Occipital lobe (tissue), 3 donors: ENCODE measurements at places on chromosomes 2 and 18. TPM values are rescaled to one million over a fixed set of nuclear protein-coding genes. Genes with fewer than 3 reads are reported as not detected.

DNA sequence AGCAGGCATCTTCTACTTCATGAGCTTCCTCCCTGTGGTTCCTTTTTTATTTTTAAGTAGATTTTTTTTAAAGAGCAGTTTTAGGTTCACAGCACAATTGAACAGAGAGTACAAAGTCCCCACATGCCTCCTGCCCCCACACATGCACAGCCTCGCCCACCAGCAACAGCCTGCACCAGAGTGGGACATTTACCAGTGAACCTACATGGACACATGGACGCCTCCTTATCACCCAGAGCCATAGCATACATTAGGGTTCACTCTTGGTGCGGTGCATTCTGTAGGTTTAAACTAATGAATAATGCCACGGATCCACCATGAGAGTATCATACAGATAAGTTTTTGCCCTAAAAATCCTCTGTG is 40.9 kb downstream of the HS1BP3 start:
- DNase-seq = no peak

- no peak for DNase-seq
Observed at GRCh38 chr18:60209042-60209441, 163.5 kb downstream of the MC4R start.

GRCh38 chr18:60070631-60071030 is 170.8 kb downstream of the PMAIP1 start:
- DNase-seq = no peak

- no peak for DNase-seq
Observed at GRCh38 chr2:211397764-211398163, 841.4 kb downstream of the CPS1 start.

DNA sequence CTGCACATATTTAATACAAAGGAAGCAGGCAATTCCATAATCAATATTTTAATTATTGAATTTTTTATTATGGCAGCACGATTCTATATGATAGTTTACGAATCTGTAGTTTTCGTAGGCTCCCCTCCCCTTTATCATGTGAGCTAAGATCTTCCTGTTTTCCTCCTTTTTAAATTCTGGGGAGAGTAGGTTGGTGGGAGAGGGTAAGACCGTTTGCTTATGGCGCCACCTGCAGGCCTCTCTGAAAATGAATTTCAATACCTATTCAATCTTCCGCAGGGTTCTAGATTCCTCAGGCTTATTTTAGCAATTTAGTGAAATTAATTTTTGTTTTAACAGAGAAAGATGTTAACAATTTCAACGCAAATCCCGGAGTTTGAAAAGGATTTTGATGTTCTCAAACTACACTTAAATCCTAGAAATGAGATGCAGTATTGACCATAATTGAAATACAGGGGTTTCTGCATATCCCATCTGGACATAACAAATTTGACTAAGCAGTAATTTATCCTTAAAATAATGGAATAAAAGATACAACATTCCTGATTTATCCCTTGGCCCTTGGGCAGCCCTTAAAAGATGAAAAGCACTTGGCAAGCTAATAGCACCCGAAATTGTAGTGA is 12.8 kb upstream of the GBX2 start:
- no peak for DNase-seq

DNA sequence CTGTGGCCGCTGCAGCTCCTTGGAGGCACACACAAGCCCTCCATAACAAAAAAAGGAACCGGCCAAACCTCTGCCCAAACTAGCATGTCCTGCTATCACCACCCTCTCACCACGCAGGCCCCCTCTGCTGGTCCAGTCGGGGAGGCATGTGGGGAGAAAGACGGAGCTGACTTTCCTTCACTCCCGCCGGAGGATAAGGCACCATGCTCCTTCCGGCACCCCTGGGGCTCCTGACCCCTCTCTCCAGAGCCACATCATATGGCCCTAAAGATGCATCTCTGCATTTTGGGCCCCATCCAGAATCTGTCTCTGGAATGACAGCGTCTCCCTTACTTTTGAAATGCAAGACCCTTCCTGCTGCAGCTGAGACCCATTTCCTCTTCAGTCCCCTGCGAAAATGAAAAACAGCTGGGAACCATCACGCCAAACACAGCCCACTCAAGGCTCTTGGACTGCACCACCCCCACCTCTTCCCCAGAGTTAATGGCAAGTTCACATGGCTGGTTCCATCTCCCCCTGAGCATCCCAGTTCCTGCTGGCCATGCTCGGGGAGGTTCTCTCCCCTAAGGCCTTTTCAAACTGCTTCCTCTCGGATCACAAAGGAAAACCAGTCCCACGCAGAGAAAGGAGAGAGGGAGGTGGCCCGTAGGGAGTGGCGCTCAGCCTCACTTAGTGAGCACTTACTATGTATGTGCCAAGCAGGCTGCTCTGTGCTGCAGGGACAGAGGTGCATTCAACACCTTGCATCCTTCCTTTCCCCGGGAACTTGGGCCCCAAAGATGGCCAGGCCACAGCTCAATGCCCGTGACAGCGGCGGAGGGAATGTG is 35.2 kb upstream of the MLPH start:
- DNase-seq = no peak

The FNDC4 gene
- 41.3 TPM for total RNA-seq

The C2orf81 gene
- 0.62 TPM for total RNA-seq

The GKN1 gene
- total RNA-seq = not detected

The AMER3 gene
- total RNA-seq = 32.8 TPM

The KCMF1 gene
- total RNA-seq = 48.8 TPM

The SCN3A gene
- 315 TPM for total RNA-seq

The SULT1C2 gene
- 0.62 TPM for total RNA-seq
